Activated gamma-delta T cell treated with anti-CD3 and anti-CD28 coated beads, Interleukin-2, amount 50 U/mL, for 16 hours (primary cell): ENCODE measurements at places on chromosomes 7 and 10.

DNA sequence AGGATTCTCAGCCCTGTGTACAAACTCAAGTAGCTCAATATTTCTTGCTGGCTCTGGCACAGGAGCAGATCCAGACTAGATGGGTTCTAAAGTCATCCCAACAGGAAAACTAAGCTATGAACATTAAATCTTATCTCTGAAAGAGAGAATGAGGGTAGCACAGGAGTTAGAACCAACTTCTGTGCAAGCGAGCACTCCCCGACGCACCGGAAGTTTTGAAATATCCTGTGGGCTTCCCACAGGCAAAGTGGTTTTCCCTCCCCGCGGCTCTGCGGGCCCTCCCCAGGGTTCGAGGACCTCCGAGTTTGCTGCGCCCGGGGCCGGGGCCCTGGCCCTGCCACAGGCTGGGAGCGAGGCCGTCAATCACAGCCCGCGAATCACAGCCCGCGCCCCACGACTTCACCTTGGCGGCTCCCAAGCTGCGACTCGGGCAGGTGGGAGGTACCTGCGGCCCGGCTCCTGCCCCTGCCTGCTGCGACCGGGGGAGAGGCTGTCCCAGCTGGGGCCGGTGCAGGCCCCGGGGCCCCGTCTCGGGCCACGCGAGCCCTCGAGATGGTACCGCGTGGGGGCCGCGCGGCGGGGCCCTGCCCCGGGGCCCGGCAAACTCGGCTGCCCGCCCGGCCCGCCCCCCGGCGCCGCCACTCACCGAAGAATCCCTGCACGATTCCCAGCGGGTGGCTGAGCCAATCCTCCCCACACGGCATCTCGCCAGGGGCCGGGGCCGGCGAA is 598 bp downstream of the MCMBP start:
- peak; percentile 26 for DNase-seq

DNA sequence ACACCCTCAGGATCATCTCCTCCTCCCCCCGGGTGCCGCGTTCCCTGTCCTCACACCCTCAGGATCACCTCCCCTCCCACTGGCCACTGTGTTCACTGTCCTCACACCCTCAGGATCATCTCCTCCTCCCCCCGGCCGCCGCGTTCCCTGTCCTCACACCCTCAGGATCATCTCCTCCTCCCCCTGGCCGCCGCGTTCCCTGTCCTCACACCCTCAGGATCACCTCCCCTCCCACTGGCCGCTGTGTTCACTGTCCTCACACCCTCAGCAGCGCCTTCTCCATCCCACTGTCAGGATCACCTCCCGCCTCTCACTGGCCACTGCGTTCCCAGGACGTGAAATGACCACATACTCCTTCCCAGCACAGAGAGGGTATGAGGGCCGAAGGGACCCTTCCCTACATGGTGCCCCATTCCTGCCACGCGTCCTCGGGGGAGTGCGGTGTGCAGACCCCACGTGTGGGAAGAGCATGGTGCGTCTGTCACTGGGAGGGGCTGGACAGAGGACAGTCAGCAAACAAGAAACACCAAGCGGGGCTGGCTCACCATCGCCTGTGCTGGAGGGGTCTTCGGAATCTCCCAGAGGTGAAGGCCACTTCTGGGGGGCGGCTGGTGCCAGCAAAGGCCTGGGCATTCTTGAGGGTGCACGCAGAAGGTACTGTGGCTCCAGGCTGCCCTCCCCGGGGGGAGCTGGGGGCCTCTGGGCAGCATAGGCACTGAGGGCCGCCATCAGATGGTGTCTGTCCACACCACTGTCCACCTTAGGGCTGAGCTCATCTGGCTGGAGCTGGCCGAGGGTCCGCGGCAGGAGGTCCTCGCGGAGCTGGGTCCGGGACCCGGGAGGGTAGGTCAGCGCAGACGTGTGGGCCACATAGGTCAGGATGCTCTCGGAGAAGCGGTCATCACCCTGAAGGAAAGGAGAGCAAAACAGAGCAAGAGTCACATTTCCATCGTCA is 421.0 kb downstream of the PTPRN2 start:
- DNase-seq: no peak

- no peak for DNase-seq
Measured at GRCh38 chr10:82564353-82565196, 689.6 kb downstream of the NRG3 start.

GRCh38 chr10:80771285-80771684 is 233.6 kb downstream of the SH2D4B start:
- DNase-seq: no peak

GRCh38 chr7:107453388-107453787 is 16.5 kb upstream of the GPR22 start:
- no peak for DNase-seq

DNA sequence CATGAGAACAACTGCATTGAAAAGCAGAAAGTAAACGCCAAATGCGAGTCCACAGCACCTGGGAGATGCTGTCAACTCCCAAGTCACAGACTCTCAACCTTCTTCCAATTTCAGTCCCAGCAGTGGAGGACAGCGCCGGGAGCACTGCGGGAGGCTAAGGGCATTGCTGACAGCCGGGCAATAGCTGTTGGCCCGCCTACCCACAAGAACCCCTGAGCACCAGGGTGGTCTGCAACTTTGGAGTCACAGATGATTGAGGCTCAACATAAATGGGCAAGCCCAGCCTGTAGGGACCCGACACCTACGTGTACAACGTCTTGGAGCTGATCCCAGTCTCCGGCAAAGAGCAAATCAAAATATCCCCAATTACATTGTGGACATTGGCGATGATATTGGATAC is 262.9 kb downstream of the TCERG1L start:
- DNase-seq: no peak

DNA sequence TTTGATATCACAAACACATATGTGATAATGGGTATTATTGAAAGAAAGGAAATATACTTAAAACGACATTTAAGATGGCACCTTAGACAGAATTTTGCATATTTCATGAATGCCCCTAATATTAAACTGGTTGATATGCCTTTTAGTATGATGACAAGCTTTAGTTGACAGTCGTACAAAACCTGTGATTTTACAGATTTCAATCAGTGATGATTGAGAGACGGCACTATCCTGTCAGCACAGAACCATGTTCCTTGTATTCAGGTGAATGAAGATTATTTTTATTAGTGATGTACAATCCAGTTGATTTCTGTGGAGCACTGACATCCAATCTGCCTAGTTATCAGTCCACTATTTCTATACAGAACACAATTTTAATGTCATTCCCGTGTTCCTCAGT is 333.0 kb downstream of the CNTNAP2 start:
- DNase-seq: no peak

- no peak for DNase-seq
Measured at GRCh38 chr7:70353330-70353945, 755.2 kb downstream of the AUTS2 start.

- DNase-seq: no peak
Measured at GRCh38 chr7:95433952-95434556, 774 bp downstream of the PON2 start.

- no peak for DNase-seq
Measured at GRCh38 chr7:20786421-20786778, 286 bp downstream of the SP8 start.

- no peak for DNase-seq
Measured at GRCh38 chr10:100747456-100748230, 2.3 kb downstream of the PAX2 start.

DNA sequence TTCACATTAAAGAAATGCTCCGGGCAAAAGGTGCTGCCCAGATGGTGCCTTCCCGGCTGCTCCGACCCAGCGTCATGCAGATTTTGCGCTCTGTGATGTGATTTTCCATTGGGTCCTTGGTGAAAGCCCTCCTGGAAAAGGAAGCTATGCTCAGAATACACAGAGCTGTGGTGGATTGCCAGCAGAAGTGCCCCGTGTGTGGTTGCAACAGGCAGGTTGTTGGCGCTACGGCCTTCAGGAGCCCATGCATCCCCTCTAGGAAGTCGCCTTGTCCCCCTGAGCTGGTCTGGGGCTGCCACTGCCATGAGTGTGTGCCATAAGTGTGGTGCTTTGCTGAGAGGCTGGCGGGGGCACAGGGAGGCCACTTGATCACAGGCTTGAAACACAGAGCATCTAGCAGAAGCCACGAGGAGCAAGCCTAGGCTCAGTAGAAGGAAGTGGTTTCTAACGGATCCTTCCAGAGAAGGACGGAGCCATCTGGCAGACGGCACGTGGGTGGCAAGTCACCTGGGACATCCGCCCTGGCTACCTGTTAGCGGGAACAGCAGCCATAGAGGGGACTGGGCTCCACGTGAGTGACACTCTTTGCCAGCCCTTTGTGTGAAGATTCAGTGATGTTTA is 210.9 kb downstream of the CUX1 start:
- no peak for DNase-seq
